ENCODE measurements at places on chromosomes 2 and 18.

DNA sequence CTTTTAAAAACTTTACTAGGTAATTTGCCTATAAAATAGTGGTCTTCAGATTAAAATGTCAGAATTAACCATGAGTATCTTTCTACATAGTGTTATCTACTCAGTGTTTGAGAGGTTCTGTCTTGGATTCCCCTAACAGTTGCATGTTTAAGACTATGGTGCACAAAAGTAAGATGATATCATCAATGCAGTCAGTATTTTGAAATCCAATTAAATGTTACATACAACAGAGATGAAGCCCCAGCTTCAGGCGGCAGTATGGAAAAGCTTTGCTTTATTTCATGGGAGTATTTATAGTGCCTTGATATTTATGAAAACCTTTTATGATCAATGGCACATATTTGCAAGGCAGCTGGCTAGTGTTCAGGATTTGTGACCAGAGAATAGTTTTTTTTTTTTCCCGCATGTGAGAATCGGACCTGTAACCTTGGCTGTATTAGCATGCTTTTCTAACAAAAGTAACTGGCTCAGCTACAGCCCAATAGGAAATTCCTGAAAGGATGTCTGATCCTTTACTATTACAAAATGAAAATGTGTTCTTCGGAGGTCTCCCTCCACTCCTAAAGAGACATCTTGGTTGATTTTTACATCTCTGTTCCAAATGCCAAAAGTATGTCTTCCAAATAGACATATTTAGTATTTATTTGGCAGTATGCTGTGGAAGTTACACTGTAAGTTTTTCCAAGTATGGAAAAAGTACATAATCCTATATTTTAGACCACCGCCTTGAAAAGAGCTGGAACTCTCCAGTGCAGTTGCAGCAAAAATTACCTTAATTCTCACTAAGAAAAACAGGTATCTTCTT, 319.3 kb upstream of the UBE2E3 start:
- no peak for DNase-seq

DNA sequence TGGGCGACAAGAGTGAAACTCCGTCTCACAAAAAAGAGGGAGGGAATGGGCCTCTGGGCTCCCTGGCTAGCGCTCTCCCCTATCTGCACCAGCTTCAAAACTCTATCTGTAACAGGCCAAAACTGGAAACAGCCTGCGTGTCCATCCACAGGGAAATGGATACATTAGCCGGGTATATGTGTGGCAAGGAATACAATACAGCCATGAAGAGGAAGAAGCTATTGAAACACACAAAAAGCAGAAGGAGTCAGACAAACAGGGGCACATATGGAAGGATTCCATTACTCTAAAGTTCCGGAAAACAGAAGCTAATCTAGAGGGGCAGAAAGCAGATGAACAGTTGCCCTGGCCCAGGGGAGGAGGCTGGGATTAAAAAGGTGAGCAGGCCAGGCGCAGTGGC, 24.6 kb upstream of the SLC35F6 start:
- no peak for DNase-seq

DNA sequence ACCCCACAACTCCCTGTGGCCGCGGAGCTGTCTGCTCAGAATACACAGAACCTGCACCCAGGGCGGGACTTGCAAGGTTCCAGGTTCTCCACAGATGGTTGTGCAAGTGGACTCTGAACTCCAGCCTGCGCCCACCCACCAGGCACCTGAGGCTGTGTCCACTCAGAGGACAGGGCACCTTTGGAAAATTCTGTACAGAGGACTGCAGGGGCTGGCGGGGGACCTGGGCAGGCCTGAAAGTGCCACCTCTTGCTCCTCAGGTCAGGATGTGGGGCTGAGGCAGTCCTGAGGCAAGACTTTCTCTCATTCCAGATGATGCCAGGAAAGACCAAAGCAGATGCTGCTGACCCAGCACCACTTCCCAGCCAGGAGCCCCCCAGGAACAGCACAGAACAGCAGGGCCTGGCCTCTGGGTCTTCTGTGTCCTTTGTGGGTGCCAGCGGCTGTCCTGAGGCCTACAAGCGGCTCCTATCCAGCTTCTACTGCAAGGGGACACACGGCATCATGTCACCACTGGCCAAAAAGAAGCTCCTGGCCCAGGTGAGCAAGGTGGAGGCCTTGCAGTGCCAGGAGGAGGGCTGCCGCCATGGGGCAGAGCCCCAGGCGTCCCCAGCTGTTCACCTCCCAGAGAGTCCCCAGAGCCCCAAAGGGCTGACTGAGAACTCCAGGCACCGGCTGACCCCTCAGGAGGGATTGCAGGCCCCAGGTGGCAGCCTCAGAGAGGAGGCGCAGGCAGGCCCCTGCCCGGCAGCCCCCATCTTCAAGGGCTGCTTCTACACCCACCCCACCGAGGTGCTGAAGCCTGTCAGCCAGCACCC, 14.4 kb downstream of the ARID5A start:
- DNase-seq = no peak

- DNase-seq = no peak
Measured at GRCh38 chr2:241759067-241759807, 17.4 kb upstream of the GAL3ST2 start.

- no peak for DNase-seq
Measured at GRCh38 chr2:62794791-62795190, 89.3 kb downstream of the EHBP1 start.

DNA sequence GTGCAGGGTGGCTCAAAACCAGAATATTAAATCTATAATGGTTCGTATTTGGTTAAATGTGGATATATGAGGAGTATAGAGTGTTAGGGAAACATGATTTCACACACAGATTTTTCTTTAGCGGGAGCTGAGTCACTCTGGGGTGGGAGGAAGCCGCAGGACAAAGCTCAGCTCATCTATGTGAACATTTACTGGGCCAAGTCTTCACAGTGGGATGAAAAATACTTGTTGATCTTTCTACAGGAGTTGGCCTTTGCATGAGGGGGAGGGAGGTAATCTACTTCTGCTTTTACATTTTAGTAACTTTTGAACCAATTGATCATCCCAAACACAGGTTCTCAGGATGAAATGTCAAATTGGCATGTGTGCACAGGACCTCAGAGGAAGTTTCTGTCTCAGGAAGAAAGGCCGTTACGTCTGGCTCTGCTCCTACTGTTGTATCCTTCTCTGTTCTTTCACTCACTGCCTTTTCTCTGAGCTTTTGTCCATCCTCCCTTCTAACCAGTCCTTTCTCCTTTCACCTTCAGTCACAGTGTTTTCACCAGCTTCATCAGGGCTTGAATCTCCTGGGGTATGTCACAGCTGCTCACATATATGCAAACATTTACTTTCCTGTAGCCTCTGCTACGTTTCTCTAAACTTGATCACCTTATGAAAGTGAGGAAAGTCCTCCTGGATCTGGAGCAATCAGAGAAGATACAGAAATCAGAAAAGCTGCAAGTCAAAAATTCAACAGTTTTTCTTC, 943.3 kb upstream of the FANCL start:
- DNase-seq = no peak

GRCh38 chr2:142881619-142882018, 4.2 kb downstream of the KYNU start:
- no peak for DNase-seq

GRCh38 chr2:215435280-215435869, 493 bp downstream of the FN1 start:
- no peak for DNase-seq

DNA sequence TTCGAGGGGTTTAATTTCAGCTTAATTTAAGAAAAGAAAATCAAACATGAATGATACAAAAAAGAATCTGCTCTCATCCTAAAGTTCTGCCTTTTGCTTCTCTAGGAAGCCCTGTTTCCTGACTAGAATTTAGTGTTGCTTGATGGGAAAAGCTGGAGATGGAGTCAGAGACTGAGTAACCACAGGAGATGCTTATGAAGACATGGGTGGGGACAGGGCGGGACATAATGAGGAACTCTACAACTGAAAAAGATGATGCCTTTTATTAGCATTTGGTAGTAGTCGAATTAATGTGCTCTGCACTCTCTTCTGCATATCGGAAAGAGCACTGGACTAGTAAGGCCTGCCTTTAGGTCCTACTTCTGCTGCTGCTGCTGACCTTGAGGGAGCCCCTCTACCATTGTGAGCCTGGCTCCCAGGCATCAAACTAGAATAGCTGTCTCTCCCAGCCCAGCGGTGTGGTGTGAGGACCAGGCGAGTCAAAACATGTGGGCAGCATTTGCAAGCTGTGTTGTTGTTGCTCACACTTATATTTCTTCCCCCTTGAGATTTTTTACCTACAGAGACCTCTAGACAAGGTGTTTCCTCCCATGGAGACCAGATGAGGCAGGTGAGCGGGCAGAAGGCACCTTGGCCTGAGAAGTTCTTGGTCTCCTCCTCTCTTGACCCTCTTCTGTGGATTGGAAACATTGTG, 61.5 kb downstream of the INPP4A start:
- no peak for DNase-seq

DNA sequence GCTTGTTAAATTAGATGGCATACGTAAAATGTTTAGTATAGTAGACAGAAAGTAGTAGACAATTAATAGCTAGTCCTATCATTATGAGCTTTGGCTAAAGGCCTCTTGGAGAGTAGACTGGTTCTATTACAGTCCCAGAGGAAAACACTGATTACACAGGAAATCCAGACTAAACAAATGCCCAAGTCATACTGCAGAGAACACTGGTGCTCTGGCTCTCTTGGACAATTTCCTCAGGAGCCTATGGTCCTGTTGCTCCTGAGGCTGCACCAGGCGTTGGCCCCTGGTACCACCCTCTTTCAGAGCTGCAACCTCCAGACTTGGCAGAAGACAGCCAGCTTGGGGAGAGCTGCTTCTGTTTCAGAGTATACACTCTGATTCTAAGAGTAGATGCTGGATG, 41.8 kb downstream of the STAT1 start:
- DNase-seq = no peak

GRCh38 chr2:179440642-179441251, 176.1 kb upstream of the SESTD1 start:
- no peak for DNase-seq

DNA sequence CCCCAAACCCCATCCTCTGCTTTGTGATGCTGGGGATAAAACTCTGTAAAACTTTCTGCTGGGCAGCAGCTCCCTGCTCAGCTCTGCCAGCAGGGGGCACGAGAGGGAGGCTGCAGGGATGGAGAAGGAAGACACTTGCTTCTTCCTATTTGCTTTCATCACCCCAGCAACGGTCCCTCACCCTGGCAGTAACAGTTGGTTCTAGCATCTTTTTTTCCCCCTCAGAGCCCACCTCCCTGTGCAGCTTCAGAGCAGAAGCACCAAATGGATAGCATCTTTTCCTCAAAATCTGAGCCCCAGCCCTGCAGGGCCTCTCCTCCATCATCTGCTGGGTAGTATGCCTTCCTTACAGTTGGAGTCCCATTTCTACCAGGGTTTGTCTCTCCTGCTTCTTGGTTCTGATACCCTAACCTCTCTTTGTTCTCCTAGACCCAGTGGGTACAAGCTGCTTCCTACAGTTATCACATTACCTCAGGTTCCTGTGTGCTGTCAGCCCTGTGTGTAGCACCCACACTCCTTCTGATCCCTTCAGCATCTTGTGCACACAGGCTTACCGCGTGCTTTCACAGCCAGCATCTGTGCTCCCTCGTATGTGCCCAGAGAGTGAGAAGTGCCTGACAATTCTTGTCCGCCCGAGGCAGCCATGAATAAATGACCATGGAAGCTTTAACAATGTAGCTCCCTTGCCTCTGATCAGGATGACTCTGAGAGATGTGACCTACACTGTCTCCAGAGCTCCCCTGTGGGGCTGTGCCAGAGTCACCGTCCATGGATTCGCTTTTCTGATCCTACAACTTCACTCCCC, 14.5 kb downstream of the CKAP2L start:
- peak; percentile 52 for DNase-seq

DNA sequence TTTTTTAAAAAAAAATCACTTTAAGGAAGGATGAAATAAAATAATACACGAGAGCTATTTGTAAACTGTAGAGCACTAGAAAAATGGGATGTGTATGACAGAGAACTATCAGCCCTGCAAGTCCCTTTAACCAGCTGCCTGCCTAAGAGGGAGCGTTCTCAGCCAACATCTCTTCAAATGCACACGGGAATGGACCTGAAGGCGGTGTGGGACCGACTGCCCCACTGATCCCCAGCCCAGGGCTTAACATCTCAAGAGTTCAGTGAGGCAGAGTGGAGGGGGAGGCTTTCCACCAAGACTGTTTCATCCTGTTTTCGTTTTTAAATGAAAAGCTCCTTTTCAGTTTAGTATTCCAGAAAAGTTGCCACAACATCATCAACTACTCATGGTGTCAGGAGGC, 2.2 kb downstream of the INPP4A start:
- no peak for DNase-seq

DNA sequence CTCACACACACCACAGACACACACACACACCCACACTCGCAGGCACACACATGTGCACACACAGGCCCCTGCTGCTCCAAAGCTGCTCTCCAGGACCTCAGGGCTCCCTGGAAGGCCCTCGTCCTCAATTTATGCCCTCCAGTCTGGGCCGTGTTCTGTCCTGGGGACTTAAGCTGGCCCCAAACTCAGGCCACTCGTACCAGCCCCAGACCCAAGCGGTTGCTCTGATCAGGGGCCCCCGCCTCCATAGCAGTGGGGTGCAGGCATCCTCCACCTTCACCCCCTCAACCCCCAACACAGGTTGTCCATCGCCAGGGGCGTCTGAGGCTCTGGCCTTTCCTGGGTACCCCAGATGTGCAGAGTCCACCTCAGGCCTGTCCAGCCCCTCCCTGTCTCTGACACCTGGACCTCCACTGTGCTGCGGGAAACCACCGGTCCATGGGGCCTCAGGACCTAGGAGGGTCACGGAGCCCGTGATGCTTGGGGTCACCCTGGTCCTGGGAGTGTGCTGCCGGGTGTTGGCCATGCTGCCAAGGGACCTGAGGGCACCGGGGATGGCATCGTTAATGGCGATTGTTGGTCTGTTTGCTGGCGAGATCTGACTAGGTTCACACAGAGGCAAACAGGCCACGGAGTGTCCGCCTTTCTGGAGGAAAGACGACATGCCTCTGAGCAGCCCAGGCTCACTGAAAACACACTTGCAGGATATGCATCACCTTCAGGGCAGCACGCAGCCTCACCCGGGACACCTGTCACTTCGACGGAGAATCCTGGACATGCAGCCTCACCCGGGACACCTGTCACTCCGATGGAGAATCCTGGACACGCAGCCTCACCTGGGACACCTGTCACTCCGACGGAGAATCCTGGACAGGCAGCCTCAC, 155.6 kb downstream of the NDUFA10 start:
- no peak for DNase-seq

DNA sequence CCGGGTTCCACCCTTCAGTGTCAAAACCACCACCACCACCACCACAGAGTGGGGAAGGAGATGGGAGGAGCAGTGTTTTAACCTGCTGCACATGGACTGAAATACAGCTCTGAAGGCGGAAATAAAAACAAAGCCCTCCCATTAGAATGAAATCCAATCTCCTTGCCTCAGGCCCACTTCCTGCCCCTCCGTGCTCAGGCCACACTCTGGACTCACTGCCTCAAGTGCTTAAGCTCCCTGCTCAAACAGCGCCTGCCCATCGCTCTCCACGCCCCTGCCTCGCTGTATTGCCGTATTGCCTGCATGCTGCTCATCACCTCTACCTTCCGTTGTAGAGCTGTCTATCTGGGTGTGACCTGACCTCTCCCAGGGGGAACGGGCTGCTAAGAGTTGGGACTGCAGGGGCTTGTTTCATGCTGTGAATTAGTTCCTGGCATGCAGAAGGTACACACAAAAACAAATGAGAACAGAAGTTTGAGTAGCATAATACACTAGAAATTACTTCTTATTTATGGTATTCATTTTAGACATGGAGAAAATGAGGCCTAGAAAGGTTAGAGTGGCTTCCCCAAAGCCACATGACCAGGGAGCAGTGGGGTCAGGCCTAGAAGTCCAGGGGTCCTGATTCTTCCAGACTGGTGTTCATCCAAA, 31.6 kb upstream of the NEB start:
- no peak for DNase-seq

GRCh38 chr2:113231064-113231463, 47.7 kb downstream of the PAX8 start:
- DNase-seq = no peak

GRCh38 chr18:21820033-21820810, 79.6 kb downstream of the MIB1 start:
- no peak for DNase-seq
